ENCODE measurements at places on chromosomes 2 and 18.

- DNase-seq, result no peak
Observed at GRCh38 chr2:233692648-233693047, at the start of gene UGT1A6. TSS of gene UGT1A6 (plus strand) at chr2:233692890. CDS start at chr2:233693005, 115 bp downstream.

DNA sequence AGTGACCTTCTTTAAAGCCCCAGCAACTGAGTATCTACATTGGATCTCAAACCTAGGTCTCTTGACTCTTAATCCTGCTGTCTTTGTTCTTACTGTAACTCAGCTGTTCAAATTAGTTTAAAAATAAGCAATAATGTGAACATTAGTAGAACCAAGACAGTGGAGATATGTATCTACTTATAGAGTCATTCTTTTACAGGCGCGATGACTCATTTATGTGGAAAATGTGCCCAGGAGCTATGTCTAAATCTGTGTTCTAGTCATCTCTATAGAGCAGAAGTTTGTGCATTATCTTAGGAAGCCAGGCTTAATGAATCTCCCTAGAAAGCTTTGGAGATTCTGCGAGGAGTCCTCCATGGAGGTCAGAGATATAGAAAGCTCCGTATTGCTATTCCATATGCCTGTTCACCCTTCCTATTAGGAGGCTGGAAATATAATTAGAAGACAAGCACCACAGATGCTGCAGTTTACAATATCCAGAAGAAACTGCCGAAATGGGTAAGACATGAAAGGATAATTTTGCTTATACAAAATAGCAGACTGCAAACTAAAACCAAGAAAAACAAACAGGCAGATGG is 211.6 kb downstream of the TRIB2 start:
- peak; percentile 74 for DNase-seq

GRCh38 chr2:132577686-132578085 is 92.3 kb downstream of the LYPD1 start:
- no peak for DNase-seq

GRCh38 chr18:67682516-67682915 is 166.0 kb upstream of the DSEL start:
- DNase-seq, result peak; percentile 77

DNA sequence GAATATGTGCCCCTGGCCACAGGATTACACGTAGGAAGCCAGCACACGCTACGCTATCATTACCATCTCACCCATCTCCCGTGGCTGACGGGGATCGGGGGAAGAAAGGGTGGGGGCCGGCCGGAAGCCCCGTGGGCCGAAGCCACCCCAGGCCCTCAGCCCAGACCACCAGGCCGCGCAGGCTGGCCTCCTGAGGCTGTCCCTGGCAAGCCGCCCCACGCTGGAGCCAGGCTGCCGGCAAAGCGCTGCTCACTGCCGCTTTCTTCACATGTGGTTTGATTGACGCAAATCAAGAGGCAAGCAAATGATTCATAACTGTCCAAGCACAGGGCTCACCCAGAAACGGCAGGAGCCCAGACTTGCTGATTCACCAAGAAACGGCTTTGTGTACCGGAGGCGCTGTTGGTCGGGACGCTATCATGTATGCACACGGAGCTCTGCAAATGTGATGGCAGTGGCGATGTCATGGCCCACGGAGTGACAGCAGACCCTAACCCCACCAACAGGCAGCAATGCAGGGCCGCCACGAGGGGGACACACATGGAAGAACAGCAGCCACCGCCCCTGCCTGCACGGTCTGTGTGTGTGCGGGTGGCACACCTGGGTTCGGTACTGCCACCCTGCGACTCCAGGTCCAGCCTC is 125.7 kb downstream of the HDAC4 start:
- DNase-seq, result peak; percentile 98

- DNase-seq, result no peak
Observed at GRCh38 chr2:220935789-220936321, 636.2 kb downstream of the EPHA4 start.

DNA sequence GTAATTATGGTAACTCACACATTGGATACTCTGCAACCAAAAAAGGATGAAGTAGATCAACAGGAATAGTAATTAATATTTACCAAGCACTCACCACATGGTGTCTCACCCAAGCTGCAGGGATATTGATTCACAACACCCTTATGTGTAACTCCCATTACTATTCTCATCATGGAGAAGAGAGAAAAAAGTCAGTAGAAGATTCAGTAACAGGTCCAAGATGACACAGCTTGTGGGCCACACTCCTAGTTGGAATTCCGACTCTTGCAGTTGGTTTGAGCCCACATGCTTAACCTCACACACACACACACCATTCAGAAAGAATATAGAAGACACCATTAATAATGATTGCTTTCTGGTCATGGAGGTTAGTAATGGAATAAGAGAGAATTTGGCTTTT is 1.7 kb upstream of the MLPH start:
- no peak for DNase-seq

GRCh38 chr2:120346667-120347358 is 877 bp downstream of the INHBB start:
- peak; percentile 64 for DNase-seq
